ENCODE measurements at places on chromosomes 4 and X. TPM values are rescaled to one million over a fixed set of nuclear protein-coding genes. Genes with fewer than 3 reads are reported as not detected.

DNA sequence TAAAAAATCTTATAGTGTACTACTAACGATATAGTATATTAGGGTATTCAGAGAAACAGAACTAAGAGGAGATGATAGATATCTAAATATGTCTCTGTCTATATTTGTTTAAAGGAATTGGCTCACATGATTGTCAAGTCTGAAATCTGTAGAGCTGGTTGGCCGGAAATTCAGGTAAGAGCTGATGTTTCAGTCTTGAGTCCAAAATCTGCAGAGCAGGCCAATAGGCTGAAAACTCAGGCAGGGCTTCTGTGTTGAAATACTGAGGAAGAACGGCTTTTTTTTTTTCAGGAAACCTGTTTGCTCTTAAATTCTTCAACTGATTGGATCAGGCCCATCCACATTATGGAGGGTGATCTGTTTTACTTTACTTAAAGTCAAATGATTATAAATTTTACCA lies 31.7 kb downstream of the PGRMC2 start:
- no peak for DNase-seq

- no peak for DNase-seq
Measured at GRCh38 chr4:145290955-145291354, 110.6 kb upstream of the OTUD4 start.

- no peak for DNase-seq
Measured at GRCh38 chr4:115370012-115370411, 256.6 kb upstream of the NDST4 start.

DNA sequence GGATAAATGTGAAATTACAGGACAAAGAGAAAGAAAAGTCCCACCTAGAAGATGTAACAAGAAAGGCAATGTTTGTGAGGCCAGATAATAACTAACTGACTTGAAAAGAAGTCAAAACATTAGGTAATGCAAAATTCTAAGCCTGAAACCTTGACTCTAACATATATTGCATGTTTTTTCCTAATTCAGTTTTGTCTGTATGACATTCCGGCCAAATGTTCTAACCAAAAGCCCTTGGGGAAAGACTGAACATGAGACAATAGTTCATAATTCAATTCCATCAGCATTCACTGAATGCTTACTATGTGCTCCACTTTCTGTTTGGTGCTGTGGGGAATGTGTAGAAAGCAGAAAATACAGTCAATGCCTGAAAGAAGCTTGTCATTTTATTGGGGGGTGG lies 84.8 kb upstream of the PLAC1 start:
- no peak for DNase-seq

- DNase-seq = no peak
Measured at GRCh38 chr4:7759635-7760034, 180.0 kb downstream of the AFAP1 start.

DNA sequence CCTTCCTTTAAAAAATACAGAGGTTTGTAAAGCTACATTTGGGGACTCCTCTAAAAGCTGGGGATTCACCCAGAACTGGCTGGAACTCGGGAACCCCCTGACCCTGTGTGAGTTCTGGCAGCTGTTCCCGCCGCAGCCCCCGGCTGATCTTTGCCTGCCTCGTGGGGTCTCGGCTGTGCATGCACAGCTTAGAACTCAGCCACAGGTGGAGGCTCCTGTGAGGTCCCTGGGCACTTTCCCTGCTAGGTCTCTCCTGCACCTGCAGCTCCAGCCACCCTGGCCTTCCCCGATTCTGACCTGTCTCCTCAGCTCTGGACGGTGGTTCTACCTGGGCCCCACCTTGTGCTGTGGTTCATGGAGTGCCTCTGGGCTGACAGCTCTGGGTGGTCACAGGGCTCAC lies 48.6 kb upstream of the HGFAC start:
- DNase-seq = no peak

GRCh38 chrX:145729635-145730034 lies 88.0 kb upstream of the SLITRK2 start:
- no peak for DNase-seq

DNA sequence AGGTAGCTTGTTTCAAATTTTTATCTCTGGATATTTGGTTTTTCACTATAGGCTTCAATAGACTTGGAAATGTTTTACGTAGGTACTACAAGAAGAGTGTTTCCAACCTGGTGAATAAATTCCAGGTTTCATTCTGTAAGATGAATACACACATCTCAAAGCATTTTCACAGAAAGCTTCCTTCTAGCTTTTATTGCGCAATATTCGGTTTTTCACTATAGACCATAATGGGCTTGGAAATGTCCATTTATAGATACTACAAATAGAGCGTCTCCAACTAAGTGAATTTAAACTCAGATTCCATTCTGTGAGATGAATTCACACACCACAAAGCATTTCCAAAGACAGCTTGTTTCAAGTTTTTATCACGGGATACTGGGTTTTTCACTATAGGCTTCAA lies 857.7 kb upstream of the HS3ST1 start:
- DNase-seq = no peak

GRCh38 chr4:148243837-148244236 lies 198.4 kb downstream of the NR3C2 start:
- no peak for DNase-seq

PDCL2 gene
- not detected for total RNA-seq

SLC2A9 gene
- 2.1 TPM for total RNA-seq

COX7B gene
- total RNA-seq = 94.0 TPM

TRMT44 gene
- 37.4 TPM for total RNA-seq

TRIM2 gene
- total RNA-seq = 6.4 TPM

ARHGAP36 gene
- total RNA-seq = not detected

Measured in B cell (primary cell).